ENCODE measurements at places on chromosomes 13 and 19.
A peak's percentile ranks its signal among the peaks of the same experiment; 100 is the strongest.

- no peak for DNase-seq
Measured at GRCh38 chr13:109101550-109102144, 472.2 kb downstream of the MYO16 start.

DNA sequence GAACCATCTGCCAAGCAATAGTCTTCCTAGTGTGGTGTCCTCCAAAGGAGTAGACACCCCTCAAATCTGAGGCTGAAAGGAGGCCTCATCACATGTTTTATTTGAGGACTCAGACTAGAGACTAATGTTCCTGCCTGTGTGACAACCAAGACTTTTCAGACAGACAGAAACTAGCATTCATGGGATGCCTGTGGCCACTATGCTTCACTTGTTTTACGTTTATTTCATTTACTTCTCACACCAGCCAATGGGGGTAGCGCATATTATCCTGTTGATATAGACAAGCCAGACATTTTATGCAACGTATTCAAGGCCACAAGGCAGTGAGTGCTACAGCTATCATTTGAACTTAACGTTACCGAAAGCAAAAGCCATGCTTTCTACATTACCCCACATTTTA lies 391.7 kb upstream of the HTR2A start:
- peak; percentile 36 for DNase-seq

DNA sequence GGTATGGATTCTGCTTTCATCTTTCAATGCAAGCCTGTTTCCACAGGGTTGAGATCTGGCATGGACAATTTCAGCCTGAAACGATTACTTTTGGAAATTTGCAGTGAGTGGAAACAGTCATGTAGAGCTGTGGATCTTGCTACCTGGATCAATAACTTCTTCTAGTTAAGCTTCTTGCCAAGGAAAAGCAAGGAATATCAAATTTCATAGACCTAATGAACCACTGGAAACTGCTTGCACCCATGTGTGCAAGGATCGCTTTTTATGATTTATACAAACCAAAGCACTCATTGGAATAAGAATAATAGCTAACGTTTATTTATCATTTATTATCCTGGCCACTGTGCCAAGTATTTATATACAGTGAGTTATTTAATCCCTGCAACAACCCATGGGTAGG lies 392.8 kb downstream of the KCNRG start:
- no peak for DNase-seq

DNA sequence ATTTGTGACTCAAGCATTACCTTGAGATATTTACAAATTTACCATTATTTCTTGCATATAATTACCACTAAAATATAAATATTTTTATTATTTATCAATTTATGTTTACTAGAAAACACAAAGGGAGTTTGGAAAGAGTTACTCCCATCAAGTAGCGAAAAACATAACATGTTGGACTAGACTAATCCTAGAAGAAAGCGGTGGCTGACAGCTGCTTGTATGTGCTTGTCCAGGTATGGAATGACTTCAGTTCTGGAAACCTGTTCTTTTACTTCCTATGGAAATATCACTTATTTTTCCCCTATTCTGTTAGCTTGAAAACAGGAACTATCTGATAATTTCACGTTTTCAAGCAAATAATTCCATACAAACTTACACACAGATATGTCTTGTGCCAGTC lies 28.5 kb downstream of the SLITRK1 start:
- no peak for DNase-seq

DNA sequence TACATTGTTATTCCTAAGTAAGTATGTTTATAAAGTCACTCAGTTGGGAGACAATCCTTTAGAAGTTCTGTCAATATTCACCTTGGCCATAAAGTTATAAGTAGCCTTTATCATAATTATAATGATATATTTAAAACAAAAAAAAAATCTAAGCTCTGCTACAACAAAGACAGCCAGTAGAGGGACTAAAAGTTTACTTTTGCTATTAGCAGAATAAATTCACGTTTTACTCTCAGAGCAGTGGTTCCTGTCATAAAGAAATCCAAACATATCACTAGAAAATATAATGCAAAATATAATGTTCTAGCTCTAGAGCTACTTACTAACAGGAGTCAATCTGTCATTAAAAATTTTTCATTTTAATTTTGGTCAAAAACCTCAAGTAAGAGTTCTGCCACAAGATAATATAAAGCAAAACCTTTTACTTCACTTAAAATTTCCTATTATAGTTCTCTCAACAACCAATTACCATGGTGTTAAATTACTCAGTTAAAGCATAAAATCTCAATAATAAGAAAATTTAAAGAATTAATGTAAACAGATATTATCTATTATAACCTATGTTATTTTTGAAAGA lies 17.7 kb downstream of the INTS6 start:
- peak; percentile 34 for DNase-seq

- no peak for DNase-seq
Measured at GRCh38 chr19:38695832-38696728, 48.2 kb downstream of the CAPN12 start.
